Fibroblast of the aortic adventitia (primary cell): ENCODE measurements at places on chromosomes 1 and 21.

GRCh38 chr1:202362212-202362611, 13.7 kb downstream of the PPP1R12B start:
- no peak for DNase-seq

DNA sequence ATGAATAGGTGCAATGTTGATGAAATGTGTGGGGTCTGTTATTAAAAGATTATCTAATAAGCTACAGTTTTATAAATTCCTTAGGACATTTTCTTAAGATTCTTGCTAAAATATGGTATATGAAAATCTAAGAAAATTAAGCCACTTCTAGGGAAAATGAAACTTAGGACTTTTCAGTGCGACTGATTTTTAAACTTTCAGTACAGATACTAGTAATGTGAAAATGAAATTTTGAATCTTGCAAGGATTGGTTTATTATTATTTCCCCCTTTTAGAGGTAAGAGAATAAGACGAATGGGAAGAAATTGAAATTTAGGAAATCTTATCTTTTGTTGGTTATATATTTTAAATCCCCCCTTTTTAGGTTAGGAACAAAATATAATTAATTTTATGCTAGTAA, 16.4 kb downstream of the CAPZA1 start:
- no peak for DNase-seq

DNA sequence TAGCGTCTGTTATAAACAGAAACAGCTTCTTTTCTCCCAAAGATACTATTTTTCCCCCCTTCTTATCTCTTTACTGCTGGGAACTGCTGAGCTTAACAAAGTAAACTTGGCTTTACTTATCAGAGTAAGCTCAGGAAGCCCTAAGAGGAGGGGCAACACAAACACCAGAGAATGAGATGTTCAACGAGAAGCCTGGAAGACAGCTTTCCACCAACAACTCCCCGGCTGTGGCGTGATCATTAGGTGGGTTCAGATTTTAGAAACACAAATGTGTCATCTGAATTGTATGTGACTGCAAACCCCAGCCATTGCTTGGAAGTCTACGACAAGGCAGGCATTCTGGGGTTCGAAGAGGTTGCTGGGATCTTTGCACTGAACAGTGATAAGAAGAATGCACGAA, 181.2 kb upstream of the ESRRG start:
- no peak for DNase-seq

- DNase-seq: peak; percentile 55
Measured at GRCh38 chr1:233237647-233238046, 57.9 kb downstream of the PCNX2 start.

GRCh38 chr21:31558189-31558961, 101.1 kb upstream of the SOD1 start:
- DNase-seq: no peak

- DNase-seq: no peak
Measured at GRCh38 chr1:176444286-176444685, 18.7 kb upstream of the PAPPA2 start.

DNA sequence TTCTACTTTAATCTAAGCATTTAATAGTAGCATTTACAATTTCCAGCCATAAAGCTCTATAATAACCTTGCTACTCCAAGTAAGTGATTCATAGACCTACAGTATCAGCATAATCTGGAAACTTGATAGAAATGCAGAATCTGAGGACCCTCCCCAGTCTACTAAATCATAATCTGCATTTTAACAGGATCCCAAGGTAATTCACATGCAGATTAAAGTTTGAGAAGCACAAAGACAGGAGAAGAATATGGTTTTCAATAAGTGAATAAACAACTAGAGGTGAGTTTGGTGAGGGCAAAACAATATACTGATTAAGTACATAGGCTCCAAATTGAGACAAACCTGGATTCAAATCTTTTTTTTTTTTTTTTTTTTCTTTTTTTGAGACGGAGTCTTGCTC, 57.4 kb downstream of the PRPF38A start:
- DNase-seq: no peak

DNA sequence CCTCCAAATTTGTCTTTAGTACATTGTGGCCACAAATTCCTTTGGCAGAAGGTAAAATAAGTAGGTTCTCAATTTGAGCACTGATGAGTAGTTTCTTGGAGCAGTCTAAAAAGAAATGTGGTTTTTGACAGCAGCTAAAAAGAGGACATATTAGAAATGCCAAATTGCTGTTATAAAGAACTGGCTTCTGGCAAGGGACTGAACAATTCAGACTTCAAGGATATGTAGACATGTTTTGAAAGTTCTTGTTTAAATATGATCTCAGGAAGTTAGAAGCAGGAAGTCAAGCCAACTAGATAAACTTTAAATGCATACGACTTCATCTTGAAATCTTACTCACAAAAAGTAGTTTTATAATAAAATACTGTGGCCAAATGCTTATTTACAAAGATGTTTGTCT, 18.8 kb downstream of the C1orf52 start:
- peak; percentile 67 for DNase-seq

GRCh38 chr1:239169276-239169675, 217.1 kb upstream of the CHRM3 start:
- no peak for DNase-seq

- DNase-seq: peak; percentile 89
Measured at GRCh38 chr1:206575165-206575893, 36.9 kb downstream of the EIF2D start.
